ENCODE measurements at places on chromosomes 2 and 18.

- DNase-seq: no peak
Observed at GRCh38 chr18:62205824-62206223, 18.8 kb downstream of the RELCH start.

- DNase-seq: no peak
Observed at GRCh38 chr2:68774569-68775271, 40.1 kb downstream of the ARHGAP25 start.

GRCh38 chr2:41853427-41854191, 194.2 kb upstream of the PKDCC start:
- DNase-seq: peak; percentile 53

DNA sequence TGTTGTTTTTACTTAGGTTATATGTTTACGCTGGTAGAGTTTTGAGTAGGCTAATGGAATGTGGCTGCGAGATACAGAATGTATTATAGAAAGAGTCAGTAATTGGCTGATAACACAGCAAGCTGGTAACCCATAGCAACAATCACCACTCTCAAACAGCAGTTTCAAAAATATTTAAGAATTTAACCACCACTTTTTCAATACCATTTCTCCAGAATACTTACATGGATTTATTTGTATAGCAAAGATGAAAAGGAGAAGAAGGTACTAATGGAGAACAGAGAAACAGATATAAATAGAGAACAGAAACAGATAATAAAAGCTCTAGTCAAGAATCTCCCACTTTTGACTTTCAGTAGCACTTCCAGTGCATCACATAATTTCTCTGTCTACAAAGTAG, 188.3 kb upstream of the SLC39A10 start:
- no peak for DNase-seq

- no peak for DNase-seq
Observed at GRCh38 chr2:27960237-27960912, 69.8 kb downstream of the BABAM2 start.

GRCh38 chr18:13890761-13891361, 24.5 kb downstream of the MC2R start:
- DNase-seq: no peak

DNA sequence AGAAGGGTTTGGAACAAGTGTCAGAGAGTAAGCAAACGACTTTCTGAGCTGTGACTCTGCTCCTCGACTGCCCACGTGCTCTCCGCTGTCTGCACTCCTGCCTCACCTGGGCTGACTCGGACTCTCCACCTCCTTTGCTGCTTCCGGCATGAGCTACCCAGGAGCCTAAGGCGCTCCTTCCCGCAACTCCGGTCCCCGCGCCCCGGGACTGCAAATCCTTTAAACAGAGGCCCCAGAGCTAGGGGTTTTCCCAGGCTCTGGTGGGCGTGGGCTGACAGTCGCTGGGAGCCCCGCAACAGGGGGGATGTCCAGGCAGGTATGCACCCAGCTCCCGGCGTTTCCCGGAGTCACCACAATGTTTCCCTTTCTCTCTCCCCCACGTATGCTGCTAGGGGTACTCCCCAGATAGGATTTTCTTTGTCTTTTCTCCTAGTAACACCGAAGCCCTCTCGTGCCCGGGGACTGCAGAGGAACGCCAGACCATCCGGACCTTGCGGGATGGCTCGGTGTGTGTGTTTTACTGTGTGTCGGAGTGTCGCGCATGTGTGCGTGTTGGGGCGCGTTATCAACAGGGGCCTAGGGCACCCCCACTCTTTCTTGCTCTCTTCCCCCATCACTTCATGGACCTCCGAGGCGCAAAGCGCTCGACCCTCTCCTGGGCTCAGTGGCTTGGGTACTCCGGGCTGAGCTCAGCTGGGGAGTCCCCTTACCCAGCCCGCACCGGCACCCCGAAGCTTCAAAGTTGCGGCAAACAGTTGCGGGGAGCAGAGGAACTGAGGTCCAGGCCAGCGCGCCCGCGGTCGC, 691 bp upstream of the THSD7B start:
- DNase-seq: peak; percentile 49

- no peak for DNase-seq
Observed at GRCh38 chr2:222701721-222702131, 30.3 kb downstream of the MOGAT1 start.

- peak; percentile 49 for DNase-seq
Observed at GRCh38 chr2:205684871-205685313, 2.6 kb downstream of the NRP2 start.

DNA sequence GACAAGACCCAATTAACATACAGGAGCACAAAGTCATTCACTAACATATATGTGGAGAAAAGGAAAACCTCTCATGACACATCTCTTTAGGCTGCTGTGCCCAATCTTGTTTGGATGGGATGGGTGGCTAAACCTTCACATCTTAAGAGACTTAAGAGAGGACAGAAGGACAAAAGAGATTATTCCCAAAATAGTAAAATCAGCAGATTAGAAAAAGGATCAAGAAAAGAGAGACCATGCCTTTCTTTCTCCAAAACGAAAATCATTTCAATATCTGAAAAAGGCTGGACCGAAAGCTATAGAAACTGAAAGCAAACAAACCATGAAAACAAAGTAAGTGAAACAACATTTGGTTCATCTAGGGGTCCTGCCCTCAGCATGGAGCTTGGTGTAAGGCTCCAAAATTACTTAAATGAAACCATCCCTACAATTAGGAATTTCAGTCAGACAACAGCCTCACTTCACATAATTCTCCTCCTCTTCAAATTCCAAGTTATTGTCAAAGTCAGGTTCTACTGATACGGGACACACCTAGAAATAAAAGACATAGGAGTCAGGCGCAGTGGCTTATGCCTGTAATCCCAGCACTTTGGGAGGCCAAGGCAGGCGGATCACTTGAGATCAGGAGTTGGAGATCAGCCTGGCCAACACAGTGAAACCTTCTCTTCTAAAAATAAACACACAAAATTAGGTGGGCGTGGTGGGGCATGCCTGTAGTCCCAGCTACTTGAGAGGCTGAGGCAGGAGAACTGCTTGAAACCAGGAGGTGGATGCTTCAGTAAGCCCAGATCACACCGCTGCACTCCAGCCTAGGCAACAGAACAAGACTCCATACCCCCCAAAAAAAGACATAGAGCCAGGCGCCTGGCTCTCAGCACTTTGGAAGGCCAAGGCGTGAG, 5.2 kb downstream of the STARD7 start:
- no peak for DNase-seq

DNA sequence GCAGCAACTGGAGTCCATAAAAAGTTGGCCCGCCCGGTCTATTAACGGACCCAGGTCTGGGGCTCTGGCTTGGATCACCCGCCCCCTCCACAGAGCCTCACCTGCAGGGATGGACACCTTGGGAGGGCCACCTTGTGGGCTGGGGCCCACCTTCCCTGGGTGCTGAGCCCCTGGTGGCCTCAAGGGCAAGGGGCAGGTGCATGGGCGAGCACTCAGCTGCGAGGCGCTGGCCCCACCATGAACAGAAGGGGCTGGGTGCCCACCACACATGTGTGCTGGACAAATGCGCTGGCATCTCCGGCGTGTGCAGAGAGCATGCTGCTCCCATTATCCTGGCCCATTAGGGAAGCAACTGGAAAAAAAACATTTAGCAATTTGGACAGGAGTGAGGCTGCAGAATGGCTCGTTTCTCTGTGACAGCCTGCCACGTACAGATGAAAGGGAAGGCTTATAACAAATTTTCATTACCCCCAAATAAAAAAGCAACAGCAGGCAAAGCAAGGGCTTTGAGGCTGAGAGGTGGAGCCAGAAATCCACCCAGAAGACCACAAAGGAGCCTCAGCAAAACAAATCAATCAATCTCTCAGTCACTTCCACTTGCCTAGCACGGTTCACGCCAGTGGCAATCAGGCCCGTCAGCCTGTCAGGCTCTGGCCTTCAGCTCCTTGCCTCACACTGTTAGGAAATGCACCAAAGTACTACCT, 253.1 kb upstream of the ZNF521 start:
- DNase-seq: peak; percentile 18

DNA sequence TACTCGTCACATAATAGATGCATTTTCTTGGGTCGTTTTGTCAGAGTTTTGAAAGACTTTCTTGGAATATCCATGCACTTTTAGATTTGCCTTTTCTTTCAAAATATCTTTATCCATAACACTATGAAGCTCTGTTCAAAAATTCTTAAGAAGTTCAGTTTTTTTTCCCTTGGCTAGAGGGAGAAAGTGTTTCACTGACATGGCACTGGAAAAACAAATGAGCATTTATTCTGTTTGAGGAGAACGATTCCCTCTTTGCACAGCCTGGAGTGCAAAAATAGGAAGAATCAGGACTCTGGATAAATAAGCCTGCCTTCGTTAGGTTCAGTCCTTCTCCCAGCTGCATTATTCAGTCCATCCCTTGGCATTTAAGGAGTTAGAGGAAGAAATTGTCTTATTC, 91.0 kb upstream of the RPE start:
- no peak for DNase-seq

DNA sequence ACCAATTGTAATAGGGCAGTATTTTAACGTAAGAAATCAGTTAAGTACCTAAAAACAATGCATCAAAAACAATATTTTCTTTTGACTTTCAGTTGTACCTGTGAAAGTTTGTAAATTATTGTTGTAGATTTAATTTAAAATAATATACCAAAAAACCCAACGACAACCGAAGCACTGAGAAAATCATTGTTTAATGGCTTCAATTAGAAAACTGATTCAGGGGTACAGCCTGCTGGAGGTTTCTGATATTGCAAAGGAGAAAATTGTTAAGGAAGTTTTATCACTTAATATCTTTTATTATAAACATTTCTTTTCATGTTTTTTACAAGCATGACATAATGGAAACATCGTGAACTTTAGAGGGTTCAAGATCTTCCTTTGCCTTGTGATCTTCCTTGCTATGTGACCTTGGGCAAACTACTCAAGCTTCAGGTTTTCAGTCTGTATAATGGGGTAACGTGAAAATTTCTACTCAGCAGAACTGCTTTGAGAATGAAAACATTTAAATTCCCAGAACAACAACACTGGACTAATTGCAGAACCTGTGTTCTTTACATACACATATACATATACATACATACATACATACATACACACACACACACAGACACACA, 76.3 kb upstream of the GLS start:
- DNase-seq: no peak

DNA sequence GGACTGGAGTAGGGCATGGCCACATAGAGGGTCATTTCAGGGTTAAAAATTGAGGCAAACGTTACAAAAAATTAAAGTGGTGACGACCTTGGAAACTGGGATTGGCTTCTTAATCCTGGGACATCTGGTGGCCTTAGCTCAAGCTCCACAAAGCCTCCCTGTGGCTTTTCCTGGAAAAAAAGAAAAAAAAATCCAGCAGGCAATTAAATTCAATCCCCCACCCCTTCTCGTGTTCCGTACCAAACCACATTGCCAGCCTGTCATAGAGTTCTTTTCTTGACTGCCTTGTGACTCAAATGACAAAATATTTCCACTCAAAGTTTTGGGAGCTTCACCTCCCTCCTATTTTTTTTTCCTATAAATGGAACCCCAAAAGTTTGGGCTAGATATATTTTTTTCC, 195.6 kb downstream of the HRH4 start:
- no peak for DNase-seq

DNA sequence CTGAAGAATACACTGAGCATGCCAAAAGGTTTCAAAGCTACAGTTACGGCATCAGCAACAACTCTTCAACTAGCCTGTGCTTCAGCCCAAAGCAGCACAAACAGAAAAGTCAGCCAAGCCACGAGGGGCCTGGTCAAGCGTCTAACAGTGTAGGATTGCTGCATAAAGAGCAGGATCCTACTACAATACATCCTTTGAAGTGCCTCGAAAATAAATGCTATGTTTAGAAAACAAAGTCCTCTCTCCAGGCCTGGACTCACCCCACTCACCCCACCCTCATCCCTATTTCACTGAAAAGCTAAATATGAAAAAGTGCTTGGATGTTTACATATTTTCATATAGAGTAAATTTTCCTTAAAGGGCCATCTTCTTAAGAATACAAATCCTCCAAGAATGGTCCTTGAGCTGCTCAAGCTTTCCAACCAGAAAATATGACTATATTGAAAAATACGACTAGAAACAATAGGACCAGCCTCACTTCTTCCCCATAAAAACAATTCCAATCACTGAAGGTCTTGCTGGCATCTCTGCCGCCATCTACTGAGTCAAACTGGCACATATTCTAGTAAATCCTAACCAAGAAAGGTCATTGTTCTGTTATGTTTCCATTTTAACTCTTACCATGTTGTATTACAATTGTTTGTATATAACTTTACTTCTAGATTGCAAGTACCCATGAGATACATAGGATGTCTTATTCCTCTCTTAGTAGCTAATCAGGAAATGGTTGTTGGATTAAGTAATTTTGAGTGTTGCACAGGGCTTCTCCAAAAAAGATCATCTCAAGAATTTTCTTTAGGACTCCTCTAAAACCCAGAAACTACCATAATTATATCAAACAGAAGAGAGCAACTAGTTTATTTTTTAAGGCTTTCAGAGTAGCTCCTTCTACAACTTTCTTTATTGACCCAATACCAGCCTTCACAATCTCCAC, 63.6 kb downstream of the CLHC1 start:
- no peak for DNase-seq

- no peak for DNase-seq
Observed at GRCh38 chr18:62338446-62339105, 13.5 kb downstream of the TNFRSF11A start.

- DNase-seq: no peak
Observed at GRCh38 chr18:42192251-42193248, 237.5 kb downstream of the PIK3C3 start.

GRCh38 chr2:25808006-25808383, 70.3 kb downstream of the ASXL2 start:
- DNase-seq: no peak

- DNase-seq: no peak
Observed at GRCh38 chr2:3340144-3340543, 37.5 kb downstream of the EIPR1 start.

DNA sequence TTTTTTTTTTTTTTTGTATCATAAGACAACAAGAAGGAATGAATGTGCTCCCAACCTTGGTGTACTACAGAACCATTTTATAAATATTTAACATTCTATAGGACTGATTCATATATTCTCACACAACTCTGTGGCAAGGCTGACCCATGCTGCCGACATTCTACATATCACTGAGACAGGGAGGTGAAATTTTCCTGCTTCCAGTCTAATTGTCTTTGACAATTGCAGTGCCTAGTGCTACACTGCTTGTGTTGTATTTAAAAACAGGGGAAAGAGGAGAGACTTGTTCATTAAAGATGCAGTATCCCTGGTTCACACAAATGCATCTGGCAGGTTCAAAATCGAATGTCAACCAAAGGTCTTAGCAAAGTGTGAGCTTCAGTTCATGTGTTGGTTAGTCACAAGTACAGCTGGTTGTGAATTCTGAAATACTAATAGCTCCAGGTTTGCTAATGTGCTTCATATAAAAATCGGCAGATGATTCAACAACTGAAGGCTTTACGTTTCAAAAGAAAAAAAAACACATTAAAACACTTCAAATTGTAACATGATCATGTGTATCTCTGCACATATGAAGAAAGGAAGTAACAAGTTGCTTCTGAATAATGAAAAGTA, 130.8 kb downstream of the FIGN start:
- DNase-seq: no peak

GRCh38 chr2:64017811-64018700, 1.2 kb downstream of the VPS54 start:
- no peak for DNase-seq

DNA sequence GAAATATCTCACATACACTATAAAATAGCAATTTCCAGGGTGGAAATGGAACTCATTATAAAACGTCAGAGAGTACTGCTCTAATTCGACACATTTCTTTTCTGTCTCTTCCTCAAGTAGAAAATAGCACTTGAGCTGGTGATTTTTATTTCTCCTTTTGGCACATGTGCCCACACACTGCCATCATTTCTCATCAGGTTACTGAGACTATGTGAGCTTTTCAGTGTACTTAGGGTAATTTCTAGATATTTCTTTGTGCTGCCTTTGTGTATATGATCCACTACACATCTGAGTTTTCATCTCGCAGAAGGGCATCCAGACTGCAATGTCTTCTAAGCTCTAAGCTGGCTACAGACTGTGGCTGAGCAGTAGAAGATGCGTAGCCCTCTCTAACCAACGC, 62.1 kb upstream of the PGAP1 start:
- DNase-seq: no peak

All from glutamatergic neuron (in vitro differentiated cells).